ENCODE measurements at places on chromosomes 6 and 20.

GRCh38 chr6:149935246-149935645, 6.6 kb upstream of the ULBP2 start:
- DNase-seq = no peak

GRCh38 chr6:2505624-2506023, 245.1 kb downstream of the MYLK4 start:
- no peak for DNase-seq

DNA sequence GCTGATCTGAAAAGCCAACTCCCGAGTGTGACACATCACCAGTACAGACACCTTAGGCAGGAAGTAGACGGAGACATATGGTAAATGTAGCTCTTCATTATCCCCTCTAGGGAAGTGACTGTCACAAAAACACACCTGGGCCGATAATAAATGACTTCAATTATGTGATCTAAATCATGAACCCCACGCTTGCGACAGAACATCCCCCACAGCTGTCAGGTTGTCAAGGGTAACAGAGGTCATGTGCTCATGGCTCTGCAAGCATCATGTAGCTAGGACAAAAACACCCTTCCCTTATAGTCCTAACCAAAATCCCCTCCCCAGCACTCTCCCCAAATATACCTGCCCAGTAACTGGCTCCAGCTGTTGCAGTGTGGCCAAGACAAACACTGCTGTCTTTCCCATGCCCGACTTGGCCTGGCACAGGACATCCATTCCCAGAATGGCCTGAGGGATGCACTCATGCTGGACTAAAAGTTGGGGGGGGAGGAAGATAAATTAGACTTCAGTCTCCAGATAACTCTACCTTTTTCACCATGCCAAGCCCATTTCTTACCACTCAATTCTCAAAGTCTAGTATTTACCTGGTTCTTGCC, 2.9 kb downstream of the DDX39B start:
- no peak for DNase-seq

DNA sequence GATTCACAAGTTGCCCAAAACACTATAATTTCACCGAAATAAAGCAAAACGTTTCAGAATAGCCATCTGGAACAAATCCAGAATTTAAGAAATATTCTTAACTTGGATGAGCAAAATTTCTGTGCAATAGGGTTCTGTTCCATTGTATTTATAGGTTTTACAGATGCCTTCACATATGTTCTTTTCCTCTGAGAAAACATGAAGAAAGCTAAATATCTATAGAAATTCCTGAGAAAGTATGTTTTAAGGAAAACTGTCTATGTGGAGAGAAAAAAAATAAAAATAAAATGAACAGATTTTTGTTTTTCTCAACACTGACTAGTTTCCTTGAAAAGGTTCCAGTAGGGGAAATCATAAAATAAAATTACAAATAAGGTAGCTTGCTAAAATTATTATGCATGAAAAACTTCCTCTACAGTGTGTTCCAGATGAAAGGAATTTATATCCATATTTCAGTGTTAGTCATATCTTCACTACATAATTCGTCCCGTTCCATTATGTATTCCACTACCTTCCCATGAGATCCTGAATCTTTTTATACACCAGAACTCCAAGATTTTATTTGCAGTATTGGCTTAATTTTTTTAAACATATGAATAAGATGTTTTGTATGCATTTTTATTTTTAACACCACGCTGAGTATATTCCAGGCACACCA, 42.4 kb upstream of the TMX4 start:
- no peak for DNase-seq

DNA sequence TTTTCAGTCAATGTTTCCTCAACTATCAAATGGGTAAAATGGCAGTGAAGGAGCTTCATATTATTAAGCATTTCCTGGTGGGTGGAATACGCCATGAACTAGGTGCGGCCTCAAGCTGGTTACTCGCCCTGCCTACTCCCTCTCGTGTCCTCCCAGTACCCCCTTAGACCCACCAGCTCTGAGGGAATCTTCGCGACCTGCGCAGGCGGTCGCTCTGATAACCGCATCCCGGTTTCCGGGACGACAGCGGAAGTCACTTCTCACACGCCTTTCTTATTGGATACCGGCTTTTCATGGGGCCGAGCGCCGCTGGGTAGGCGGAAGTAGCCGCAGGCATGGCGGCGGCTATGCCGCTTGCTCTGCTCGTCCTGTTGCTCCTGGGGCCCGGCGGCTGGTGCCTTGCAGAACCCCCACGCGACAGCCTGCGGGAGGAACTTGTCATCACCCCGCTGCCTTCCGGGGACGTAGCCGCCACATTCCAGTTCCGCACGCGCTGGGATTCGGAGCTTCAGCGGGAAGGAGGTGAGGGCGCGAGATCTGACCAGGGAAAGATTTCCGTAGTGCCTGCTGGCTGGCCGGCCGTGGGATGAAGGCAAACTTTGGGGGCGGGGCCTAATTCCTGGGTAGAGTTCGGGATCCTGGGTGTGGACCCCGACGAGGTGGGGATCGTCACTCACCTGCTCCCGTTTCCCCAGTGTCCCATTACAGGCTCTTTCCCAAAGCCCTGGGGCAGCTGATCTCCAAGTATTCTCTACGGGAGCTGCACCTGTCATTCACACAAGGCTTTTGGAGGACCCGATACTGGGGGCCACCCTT, at the start of gene PIGT:
PIGT (plus strand) TSS at position 320 of the 816 bp plus-strand sequence; CDS start at position 336, 16 bp downstream.
- DNase-seq = no peak

- DNase-seq = no peak
These were observed 28.5 kb downstream of the KDM1B start for GRCh38 chr6:18183766-18184165.

GRCh38 chr20:20568604-20569205, 143.7 kb downstream of the RALGAPA2 start:
- no peak for DNase-seq

GRCh38 chr6:21188505-21189223, 404.9 kb upstream of the SOX4 start:
- no peak for DNase-seq

DNA sequence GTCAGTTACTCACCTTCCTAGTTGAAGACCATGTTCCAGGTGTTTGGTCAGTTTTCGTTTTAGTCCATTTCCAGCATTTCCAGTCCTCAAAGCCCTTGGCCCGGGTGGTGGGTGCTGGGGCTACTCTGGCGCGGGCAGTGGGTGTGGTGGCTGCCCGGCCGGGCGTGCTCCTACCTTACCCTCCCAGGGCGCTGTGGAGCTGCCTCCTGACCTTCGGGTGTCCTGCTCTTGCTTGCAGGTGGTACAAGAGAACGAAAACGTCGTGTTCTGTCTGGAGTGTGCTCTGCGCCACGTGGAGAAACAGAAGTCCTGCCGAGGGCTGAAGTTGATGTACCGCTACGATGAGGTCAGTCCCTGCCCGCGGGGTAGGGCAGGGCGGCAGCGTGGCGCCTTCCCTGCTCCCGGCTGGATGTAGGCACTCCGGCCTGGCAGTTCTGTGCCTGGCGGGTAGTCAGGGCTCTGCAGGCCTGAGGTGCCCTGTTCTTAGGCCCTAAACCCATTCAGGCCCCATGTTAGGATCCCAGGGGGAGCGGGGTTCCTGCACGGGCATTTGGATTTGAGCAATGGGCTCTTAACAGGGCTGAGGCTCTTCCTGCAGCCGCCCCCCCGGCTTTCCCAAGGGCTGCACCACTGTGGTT, 145.8 kb downstream of the DTNBP1 start:
- DNase-seq = no peak

- DNase-seq = no peak
These were observed 26.1 kb upstream of the ADTRP start for GRCh38 chr6:11804701-11805100.

GRCh38 chr6:125749865-125750691, 646 bp downstream of the HEY2 start:
- DNase-seq = no peak

DNA sequence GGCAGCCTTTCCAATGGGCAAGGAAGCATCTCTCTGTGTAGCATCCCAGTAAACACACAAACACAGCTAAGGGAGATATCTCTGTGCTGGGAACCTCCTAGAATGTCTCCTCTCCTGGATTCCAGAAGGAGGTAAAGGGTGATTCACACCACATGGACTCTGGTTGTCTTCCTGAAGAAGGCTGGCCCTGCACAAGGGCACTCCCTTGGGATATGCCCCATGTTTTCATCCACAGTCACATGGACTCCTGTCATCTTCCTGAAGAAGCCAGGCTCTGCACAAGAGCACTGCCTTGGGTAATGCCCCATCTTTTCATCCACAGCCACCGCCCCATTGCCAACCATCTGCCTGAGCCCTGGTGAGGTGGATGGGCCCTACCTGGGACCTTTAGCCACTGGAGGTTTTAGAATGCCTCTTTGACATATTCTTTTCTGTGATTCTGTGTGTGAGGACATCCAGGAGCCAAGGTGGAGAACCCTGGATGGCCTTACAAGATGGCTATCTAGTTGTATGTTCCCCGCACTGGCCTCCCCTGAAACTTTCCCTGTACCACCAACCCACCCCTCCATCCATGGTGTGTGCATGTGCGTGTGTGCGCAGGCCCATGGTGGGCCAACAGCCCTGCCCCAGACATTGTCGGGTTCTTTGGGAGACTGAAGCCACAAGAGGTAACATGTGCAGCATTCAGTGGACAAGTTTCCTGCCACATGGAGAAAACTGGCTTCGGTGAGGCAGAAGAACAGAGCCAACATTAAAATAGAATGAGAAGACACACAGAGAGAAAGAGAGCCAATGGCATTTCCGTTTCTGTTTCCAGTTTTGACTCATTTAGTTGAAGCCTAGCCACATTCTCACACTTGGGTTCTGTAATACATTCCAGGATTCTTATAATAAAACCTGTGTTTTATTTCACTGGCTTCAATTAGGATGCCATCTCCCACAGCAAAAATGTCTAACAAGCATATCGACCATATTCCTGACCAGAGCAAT, 110.2 kb upstream of the CST7 start:
- DNase-seq = no peak

GRCh38 chr6:27119329-27119728, 128.2 kb upstream of the PRSS16 start:
- DNase-seq = no peak

DNA sequence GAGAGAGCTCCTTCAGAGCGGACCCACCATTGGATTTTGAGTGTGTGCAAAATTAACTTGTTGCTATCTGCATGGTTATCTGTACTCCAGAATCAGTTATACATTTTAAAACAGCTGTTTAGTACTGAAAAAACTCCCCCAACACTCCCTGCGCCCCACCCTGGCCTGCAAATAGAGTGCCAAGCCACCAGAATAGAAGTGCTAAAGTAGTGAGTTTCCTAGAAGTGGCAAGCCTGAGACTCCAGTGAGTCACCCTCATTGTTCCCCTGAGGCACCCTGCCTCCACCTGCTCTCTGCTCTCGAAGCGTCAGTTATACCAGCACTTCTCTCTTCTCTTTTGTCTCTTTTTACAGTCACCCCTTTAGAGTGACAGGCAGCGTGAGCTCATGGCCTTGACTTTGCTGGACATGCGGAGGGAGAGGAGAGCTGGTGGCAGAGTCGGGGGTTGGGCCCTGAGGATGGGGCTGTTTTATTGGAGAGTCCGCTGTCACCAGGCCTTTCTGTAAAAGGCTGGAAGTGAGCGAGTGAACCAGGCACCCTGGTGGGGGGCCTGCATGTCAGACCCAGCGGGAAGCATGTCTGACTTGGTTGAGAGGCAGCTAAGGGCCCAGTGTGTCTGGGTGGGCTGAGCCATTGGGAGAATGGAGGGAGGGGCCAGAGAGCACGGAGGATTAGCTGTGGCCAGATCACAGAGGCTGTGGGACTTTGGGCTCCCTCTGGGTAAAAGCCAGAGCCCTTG, 10.4 kb downstream of the IGF2R start:
- no peak for DNase-seq

- DNase-seq = no peak
These were observed 47.4 kb downstream of the AIG1 start for GRCh38 chr6:143107911-143108761.

DNA sequence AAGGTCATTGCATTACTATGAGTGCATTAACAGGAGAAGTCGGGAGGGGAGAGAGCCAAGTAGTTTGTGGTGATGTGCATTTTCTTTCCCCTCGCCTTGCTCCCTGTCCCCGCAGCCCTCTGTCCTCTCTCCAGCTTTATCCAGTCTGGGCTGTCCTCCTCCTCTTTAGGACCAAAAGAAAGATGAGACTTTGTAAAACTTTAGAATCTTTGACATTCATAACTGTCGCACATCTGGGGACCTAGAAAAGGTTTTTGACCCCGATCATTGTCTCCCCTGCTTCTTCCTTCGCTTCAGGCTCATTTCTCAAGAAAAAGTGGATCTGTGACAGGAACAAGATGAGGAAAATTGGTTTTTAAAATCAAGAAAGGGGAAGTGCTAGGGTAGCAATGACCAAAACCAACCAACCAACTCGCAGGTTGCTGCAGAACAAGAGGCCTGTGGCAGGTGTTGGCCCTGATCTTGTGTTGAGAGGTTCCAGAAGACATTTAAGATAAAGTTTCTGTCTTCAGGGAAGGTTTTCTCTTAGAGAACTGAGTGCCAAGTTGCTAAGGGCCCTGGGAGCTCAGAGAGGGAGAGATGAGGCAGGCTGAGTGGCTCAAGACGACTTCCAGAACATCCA, 17.6 kb downstream of the SYTL3 start:
- DNase-seq = no peak

- no peak for DNase-seq
These were observed 16.3 kb downstream of the GTSF1L start for GRCh38 chr20:43710370-43711044.

GRCh38 chr6:5772408-5773120, 234.2 kb downstream of the NRN1 start:
- DNase-seq = no peak

DNA sequence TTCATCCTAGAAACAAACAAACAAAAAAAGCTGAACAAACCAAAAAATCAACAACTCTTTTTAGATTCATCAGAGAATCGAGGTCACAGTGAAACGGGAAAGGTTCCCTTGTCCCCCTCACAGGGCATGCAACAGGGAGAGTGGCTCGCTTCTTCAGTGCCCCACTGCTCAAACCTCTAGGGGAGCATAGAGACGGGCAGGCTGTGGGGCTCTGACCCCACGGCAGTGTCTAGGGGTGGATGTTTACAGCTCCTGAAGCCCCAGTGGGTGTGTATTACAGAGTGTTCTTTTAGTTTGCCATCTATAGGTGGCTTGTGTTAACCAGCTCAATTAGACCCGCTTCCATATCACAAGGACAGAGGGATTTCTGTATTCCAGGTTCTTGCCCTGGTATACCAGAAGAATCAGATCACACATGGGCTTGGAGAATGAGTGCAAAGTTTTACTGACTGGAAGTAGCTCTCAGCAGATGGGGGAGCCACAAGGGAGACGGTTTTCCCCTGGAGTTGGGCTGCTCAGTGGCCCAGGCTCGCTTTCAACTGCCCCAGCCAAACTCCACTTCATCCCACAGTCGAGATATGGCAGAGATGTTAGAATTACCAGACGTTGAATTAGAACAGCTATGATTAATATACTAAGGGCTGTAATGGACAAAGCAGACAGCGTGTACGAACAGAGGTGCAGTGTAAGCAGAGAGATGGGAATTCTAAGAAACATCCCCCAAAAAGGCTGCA, 192.6 kb upstream of the CST7 start:
- DNase-seq = no peak

DNA sequence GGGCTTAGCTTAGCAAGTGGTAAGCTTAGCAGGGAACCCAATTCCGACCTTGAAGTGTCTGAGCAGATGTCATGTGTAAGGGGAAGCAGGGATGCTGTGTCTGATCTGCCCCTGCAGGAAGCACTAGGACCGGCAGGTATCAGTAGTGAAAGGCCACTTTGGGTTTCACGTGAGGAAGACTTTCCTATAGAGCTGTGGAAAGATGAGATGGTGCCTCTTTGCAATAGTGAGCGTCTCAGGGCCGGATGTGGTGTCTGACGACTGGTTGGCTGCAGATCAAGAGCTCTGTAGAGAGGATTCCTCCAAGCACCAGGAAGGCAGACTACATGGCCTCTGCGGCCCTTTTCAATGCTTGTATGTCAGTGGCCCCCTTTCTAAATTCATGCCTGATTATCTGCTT, 98.3 kb downstream of the TIAM2 start:
- no peak for DNase-seq
